ENCODE measurements at places on chromosomes 5 and 9.

DNA sequence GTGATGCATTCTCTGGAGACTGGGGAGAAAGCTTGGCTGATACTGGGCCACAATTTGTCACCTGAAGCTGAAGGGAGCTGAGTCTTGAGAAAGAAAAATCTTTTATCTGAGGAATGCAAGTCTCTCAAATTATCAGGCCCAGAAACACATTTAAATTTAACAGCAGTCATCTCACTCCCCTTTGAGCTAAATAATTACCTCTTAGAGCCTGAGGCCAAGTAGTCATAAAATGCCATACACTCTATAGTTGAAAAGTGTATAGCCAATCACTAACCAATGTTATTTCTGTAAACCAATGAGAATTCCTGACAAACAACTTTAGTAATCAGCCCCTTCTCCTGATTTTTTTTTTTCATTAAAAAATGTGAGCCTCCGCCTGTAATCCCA, 32.7 kb upstream of the DAPK1 start:
- DNase-seq = no peak

DNA sequence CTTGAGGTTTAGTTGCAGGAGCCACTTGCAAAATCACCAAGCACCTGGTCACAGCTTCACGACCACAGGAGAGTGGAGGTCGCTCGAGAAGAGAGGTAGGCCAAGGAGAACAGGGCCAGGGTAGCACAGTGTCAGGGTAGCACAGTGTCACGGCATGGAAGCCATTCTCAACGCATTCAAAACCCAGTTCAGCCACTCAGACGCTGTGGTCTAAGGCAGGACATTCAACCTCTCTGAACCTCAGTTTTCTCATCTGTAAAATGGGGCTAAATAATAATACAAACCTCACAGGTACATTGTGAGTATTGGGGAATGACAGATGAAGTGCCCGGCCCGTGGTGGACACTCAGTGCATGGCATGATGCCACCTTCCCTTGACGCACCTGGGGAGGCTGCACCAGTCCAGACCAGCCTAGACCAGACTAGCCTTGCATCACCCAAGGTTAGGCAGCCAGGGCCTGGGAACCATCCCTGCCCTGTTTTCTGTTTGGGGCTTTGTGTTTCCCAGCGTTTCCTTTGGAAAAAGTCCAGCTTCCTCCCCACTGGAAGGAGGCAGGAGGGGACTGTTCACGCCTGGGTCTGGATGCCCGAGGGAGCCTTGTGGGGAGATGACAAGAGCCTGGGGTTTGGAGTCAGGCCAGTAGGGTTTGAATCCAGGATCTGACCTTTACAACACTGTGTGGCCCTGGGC, 7.8 kb upstream of the LMX1B start:
- no peak for DNase-seq

DNA sequence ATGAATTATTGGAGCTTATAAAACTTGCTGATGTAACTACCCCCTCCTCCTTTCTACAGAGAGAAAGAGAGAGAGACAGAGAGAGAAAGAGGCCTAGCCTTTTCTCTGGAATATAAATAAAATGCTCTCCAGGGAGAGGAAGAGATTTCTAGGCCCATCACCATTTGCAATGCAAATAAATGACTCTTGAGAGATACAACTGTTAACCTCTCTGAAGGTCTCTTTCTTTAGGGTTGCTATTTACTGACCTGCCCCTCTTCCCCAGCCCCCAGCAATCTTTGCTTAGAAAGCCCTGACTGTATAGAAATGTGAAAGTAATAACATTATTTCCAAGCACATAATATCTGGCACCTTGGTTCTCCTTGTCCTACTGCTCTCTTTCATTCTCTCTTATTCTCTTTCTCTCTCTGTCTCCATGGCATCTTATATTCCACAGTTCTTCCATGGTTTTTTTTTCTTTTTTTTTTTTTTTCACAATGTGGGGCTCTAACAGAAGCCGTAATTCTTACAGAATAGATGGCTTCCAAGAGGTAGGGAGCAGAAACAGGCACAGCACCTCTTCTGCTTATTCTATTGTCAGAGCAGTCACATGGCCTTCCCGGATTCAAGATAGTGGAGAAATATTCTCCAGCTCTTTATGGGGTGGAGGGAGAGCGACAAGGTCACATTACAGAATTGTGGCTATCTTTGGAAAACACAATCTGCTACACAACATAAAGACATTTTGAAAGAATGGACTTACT, 1087.9 kb upstream of the NUDT12 start:
- DNase-seq = no peak

DNA sequence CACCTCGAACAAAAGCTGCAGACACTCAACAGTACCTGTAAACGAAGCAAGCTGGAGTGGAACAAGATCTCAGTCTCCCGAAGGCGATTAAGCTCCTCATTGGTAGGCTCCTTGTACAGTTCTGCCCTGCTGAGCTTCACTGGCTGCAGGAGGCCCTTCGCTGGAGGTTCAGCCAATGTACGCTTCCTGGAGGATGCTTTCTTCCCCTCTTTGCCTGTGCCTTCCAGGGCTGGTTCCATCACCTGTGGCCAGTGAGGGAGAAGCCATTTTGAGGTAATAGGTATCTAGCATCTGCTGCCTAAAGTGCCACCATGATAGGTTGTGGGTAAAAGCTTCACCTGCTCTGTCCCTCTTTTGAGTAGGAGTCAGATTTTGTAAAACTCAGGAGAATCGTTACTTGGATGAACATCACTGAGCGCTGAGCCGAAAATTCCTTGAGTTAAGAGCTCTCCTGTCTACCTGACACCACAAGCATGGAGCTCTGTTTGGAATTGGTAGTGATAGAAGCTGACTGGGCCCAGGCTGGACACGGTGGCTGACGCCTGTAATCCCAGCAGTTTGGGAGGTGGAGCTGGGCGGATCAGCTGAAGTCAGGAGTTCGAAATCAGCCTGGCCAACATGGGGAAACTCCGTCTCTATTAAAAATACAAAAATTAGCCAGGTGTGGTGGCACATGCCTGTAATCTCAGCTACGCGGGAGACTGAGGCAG, 1.4 kb downstream of the NOL6 start:
- DNase-seq = no peak

DNA sequence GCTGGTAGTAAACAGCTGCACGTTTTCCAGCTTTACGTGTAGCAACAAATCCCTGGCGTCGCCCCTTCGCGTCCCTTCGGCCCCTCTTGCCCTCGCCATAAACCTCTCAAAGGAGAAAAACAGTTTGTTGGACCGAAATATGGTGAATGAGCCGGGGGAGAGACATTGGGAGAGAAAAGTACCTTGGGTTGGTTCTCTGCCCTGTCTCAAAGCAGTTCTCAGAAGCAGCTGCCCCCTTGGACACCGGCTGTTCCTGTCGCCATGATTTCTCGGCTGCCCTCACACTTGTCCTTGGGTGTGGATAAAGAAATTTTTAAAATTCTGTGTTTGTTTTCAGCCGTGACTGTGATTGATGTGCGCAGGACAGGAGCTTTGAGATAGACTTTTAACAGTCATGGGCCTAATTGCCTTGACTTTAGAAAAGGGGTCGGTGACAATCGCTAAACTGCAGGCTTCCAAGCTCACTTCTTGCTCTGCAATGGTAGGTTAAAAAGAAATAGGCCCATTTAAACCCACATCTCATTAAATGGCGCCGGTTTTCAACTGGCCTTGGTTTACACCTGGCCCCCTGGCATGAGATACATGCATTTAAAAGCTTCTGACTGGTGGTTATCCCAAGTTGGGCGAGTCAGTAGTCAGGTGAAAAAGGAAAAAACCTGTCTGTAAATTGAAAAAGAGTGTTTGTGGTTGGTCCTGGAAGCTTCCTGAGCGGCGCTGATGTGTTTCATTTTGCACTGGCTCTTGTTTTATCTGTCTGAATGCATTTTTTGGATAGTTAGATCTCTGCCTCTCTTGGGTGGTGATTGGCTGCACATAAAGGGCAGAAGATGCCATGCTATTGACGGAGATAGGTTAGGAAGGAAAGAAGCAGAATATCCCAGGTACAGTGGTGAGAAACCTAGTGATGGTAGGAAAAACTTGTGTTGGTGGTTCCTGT, 983 bp downstream of the RCL1 start:
- no peak for DNase-seq

GRCh38 chr5:81995407-81995806, 23.6 kb downstream of the ATG10 start:
- DNase-seq = no peak

DNA sequence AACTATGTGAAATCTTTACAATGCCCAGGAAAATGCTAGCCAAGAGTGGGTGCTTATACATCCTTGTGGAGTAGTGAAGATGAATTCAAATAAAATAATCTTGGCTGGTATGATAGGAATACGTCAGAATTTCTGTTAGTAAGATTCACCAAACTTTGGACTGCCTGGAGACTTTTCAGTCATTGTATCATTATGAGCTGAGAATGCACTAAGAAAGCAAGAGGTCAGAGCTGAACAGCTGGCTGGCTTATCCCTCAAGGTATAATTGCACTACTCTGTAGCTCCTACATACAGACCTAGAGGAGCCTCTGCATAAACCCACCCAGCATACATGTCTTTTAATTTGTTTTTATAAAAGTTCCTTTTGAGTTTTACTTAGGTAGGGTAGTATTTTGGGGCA, 568.5 kb upstream of the RIOK2 start:
- no peak for DNase-seq

- no peak for DNase-seq
Observed at GRCh38 chr5:32384621-32385020, 59.9 kb downstream of the ZFR start.

DNA sequence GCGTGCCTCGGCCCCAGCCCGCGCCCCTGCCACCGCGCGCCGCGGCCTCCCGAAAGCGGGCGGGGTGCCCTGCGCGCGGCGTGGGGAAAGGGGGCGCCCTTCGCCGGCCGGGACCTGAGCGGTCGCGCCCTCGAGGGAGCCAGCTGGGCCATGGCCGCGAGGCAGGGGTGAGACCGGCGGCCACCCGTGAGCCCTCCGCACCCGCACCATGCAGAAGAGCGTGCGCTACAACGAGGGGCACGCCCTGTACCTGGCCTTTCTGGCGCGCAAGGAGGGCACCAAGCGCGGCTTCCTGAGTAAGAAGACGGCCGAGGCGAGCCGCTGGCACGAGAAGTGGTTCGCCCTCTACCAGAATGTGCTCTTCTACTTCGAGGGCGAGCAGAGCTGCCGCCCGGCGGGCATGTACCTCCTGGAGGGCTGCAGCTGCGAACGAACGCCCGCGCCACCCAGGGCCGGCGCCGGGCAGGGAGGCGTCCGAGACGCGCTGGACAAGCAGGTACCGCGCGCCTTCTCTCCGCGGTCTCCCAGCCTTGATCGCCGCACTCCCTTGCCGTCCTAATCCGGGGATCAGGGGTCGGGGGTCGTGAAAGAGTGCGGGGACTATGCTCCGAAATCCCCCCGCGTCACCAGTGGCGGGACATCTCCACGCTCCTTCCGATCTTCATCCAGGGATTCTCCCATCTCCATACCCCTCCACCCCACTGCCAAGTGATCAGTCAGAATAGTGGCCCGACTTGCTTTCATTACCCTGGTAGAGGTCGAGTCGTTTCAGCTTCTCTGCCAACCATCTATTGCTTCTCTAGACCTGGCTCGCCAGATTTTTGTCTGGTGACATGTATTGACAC, 590 bp downstream of the RASGRF2 start:
- DNase-seq = peak; percentile 32

DNA sequence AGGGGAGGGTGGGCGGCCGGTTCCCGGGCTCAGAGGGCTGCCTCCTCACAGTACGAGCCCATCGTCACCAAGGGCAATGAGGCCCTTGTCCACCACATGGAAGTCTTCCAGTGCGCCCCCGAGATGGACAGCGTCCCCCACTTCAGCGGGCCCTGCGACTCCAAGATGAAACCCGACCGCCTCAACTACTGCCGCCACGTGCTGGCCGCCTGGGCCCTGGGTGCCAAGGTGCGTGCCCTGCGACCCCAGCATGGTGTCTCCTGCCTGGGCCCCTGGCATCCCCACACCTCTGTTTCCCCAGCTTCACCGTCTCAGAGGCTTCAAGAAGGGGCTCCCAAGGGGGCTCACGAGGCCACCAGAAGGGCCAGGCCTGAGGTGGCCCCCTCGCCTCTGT, 7.2 kb downstream of the DBH start:
- DNase-seq = no peak

GRCh38 chr9:89786655-89787054, 181.8 kb downstream of the GADD45G start:
- no peak for DNase-seq

DNA sequence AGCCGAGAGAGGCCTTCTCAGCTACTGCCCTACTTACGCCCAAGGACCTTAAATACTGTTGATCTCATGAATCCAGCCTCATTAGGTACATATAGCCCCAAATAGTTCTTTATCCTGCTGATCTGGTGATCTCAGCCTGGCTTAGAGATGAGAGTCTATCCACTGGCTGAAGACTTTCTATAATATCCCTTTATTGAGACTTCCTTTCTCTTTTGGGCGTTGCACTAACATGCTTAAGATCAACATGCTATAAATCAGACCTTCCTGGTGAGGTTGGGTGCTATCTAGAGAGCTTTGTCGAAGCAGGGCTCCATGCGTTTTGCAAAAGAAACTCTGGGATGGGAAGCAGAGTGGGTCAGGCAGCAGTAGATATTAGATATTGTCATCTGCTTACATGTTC, 44.0 kb upstream of the AGXT2 start:
- no peak for DNase-seq

GRCh38 chr5:80961376-80962281, 1.5 kb downstream of the RASGRF2 start:
- DNase-seq = no peak

All from stimulated activated CD4-positive, alpha-beta T cell treated with anti-CD3 and anti-CD28 coated beads, Interleukin-4, amount 100 ng/mL, for 48 hours (primary cell).